Ureter (tissue), 1 donor: ENCODE measurements at places on chromosomes 1 and 21. TPM values are rescaled to one million over a fixed set of nuclear protein-coding genes. Genes with fewer than 3 reads are reported as not detected.

ANKRD35 gene
- 4.2 TPM for total RNA-seq

CHIT1 gene
- 6.6 TPM for total RNA-seq

ST6GALNAC5 gene
- total RNA-seq = 1.1 TPM

RAB42 gene
- 1.9 TPM for total RNA-seq

C1orf87 gene
- not detected for total RNA-seq

FCRL1 gene
- 0.21 TPM for total RNA-seq

SPRR1A gene
- total RNA-seq = 13.8 TPM

SMCP gene
- not detected for total RNA-seq

SLC25A34 gene
- 3.9 TPM for total RNA-seq

TINAGL1 gene
- 218 TPM for total RNA-seq

ASCL5 gene
- total RNA-seq = not detected

TMEM183A gene
- 50.7 TPM for total RNA-seq

SEMA6C gene
- 6.2 TPM for total RNA-seq

TMPRSS2 gene
- 154 TPM for total RNA-seq

PTCH2 gene
- 1.5 TPM for total RNA-seq

ENSA gene
- 257 TPM for total RNA-seq

CFAP74 gene
- 0.83 TPM for total RNA-seq

ABCB10 gene
- 13.7 TPM for total RNA-seq

PDC gene
- total RNA-seq = not detected

CIART gene
- total RNA-seq = 8.0 TPM

ESRRG gene
- total RNA-seq = 6.8 TPM

S100B gene
- total RNA-seq = 3.0 TPM

B3GALT2 gene
- total RNA-seq = 2.3 TPM

JTB gene
- total RNA-seq = 103 TPM

SAMD13 gene
- 4.7 TPM for total RNA-seq

ERICH3 gene
- not detected for total RNA-seq

CRYBG2 gene
- total RNA-seq = 25.2 TPM

CD1B gene
- total RNA-seq = not detected

SLC16A1 gene
- 9.0 TPM for total RNA-seq

FCRL5 gene
- 3.8 TPM for total RNA-seq

CCDC190 gene
- total RNA-seq = 0.23 TPM

ID3 gene
- 81.0 TPM for total RNA-seq

KCNJ9 gene
- total RNA-seq = not detected

EPHB2 gene
- total RNA-seq = 14.6 TPM
